Effector CD4-positive, alpha-beta T cell (primary cell): ENCODE measurements at places on chromosomes 7 and 10.

DNA sequence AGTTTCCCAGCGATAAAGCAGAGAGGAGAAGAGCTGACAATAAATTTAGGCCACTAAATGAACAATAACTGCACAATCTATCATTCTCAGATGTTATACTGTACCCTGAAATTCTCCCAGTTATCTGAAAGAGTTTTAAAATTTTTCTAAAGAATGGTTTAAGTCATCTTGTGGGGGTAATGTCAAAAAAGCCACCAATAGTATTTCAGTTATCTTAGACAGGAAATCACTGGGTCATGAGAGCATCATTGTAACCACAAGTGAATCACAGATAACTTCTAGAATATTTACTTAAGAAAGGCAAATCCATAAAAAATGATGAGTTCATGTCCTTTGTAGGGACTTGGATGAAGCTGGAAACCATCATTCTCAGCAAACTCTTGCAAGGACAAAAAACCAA, 147.1 kb downstream of the DNAJB9 start:
- no peak for DNase-seq

DNA sequence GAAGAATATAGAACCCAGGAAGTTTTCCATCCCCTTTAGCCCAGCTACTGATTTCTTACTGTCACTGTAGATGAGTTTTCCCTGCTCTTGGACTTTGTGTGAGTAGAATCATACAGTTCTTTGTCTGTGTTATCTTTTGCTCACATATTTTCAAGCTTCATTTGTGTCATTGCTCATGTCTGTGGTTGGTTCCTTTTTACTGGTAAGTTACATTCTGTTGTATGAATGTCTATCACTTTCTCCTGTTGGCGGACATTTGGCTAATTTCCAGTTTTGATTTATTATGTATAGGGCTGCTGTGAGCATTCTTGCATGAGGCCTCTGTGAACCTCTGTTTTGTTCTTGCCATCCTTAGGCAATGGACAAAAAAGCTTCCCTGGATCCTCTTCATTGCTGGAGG, 5.3 kb downstream of the GLRX3 start:
- DNase-seq = no peak

DNA sequence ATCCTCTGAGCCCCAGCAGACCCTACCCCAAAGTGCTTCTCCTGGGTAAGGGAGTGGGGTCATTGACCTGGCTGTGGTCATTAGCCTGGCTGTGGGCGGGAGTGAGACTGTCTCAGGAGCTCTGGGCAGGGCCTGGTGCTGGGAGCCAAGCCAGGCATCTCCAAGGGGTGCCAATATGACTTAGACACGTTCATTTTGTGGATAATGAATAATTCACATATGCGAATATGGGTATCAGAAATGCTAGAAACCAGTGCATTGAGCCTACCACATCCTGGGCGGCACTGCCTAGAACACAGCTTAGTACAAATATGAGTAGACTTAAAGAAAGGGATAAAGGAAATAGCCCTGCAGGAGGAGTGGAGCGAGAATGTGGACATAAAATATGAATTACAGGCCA, 14.4 kb upstream of the SRRM3 start:
- no peak for DNase-seq

- no peak for DNase-seq
These were observed 48.1 kb downstream of the FAM13C start for GRCh38 chr10:59314268-59314667.

DNA sequence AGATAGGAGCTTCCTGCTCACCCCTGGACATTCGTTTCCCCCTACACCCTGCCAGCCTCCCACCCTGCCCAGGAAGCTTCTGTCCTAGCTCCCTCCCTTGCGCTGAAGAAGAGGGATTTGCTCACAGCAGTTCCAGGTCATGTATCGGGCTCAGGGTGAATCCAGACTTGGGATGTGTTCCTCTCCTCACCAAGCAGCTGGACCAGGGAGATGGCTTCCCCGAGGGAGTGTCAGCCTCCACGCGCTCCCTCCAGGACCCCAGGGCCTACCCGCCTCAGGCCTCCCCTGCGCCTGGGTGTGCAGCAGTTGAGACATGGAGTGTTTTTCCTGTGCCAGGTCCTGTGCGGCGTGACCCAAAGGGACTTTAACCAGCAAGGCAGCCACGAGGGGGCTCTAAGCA, 435.6 kb upstream of the FOXK1 start:
- no peak for DNase-seq

DNA sequence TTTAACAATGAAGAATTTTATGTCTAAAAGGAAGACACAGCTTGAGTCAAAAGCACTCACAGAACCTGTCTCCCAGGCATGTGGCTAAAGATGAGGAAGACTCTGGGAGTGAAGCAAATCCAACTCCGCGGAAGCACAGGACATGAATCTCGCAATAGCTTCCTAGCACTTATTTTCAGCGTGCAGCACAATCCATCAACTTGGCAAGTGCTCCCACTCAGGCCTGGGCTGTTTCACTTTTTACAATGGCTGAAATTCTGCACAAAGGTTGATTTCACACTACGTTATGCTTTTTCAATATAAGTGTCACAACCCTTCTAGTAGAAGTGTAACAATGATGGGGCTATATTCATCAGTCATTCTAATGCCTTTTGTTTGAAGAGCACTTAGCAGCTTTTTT, 180.2 kb downstream of the XPNPEP1 start:
- no peak for DNase-seq

DNA sequence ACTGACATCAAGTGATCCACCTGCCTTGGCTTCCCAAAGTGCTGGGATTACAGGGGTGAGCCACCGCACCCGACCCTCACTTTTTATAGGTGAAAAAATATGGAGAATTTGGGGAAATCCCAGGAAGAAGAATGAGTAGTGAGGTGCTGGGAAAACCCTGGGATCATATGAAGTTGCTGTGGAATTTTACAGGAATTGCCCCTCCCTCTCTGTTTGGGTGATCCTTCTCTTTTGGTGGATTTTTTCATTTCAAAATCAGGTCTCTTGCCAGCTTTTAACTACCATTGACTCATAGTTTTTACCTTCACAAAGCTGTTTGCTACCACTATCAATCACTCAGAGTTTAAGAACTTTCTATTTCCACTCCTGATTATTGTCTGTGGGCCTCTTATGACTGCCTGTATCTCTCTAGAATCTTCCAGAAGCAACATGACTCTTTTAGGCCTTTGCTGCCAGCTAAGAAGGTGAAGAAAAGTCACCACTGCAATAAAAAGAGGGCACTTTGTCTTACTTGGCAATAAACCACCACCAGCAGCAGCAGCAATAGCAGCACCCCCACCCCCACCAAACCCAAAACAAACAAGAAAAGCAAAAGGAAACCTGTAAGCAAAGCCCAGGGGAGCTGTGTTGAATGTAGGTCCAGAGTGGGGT, 4.0 kb upstream of the GIMAP8 start:
- DNase-seq = no peak

GRCh38 chr10:127949831-127950230, 42.9 kb downstream of the PTPRE start:
- no peak for DNase-seq

DNA sequence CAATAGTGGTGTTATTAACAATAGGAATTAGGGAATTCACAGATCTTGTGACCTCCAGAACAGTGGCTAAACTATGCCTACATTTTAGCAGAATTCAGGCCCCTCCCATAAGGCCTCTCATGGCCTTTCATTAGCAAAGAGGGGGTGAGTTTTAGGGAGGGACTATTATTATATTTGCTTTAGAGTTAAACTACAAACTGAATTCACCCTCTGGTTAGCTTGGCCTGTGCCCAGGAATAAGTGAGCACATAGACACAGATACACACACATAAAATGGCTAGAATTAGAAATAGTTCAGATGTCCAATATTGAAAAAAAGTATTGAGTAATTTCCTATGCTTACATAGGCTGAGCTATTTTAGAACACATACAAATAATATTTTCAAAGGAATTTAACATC, 818.8 kb upstream of the COBL start:
- DNase-seq = no peak
